ENCODE measurements at places on chromosomes 4 and X. TPM values are rescaled to one million over a fixed set of nuclear protein-coding genes. Genes with fewer than 3 reads are reported as not detected.

Gene CHRDL1
- 18.3 TPM for total RNA-seq

Gene TEX13D
- total RNA-seq: not detected

Gene SH2D1A
- total RNA-seq: 0.54 TPM

Gene SPANXN4
- total RNA-seq: not detected

Gene GRPR
- total RNA-seq: not detected

Gene TMSB15B
- 3.0 TPM for total RNA-seq

Gene RNF4
- 50.1 TPM for total RNA-seq

Gene LRP2BP
- 0.42 TPM for total RNA-seq

Gene ZNF41
- 8.3 TPM for total RNA-seq

GRCh38 chr4:183995570-183995969 lies 90.5 kb downstream of the STOX2 start:
- DNase-seq: no peak

DNA sequence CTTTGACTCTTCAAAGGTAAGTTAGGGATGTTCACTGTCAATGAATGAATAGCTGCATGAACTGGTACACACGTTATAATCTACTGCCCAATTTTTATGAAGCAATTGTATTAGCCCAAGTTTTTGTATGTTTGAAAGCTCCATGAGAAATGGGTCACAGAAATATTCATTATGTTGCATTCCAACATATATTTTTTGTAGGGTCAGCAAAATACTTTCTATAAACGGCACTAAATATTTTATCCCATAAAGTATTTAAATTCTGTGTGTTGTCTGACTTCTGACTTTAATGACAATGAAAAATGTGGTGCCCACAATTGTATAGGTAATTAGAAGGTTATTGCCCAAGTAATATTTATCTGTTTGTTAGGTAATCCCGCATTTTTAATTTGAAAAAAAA lies 466.0 kb downstream of the FAT4 start:
- DNase-seq: no peak

GRCh38 chrX:48761674-48762471 lies at the start of gene GLOD5:
GLOD5 (plus strand) TSS chrX:48761747; CDS start chrX:48761791, 44 bp downstream.
- peak; percentile 75 for DNase-seq

GRCh38 chr4:95358421-95358820 lies 190.4 kb downstream of the UNC5C start:
- DNase-seq: no peak

- DNase-seq: no peak
Observed at GRCh38 chr4:95508421-95508820, 40.4 kb downstream of the UNC5C start.

DNA sequence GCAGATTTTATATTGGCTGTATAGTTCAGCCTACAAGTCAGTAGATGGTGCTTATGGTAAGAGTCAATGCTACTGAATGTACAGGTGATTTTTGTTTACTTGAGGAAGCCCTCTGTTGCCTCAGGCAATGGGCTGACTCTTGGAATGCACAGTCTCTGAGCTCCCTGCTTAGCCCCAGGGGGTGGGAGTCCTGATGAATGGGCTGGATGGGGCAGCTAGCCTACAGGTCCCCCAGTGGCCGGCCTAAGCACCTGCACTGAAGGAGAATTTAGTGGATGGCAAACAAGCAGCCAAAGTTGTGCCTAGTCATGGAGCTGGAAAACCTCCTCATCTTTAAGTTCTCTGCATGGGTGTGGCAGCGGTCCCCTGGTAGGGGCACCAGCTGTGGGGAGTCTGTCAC lies 101.8 kb upstream of the CXorf51B start:
- DNase-seq: no peak

- no peak for DNase-seq
Observed at GRCh38 chrX:149993989-149994388, 55.7 kb upstream of the EOLA2 start.

DNA sequence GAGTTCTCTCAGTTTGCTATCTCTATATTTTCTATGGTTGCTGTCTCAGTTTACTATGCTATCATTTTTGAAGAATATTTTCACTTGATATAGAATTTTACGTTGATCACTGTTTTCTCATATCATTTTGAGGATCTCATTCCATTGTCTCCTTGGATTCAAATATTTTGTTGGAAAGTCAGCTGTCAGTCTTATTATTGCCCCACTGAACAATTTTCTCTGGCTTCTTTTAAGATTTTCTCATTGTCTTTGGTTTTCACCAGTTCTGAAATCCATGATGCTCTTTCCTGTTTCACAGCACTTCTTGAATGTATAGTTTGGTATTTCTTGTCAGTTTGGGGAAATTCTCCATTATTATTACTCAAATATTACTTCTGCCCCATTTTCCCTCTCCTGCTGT lies 81.1 kb downstream of the ENPP6 start:
- DNase-seq: no peak

DNA sequence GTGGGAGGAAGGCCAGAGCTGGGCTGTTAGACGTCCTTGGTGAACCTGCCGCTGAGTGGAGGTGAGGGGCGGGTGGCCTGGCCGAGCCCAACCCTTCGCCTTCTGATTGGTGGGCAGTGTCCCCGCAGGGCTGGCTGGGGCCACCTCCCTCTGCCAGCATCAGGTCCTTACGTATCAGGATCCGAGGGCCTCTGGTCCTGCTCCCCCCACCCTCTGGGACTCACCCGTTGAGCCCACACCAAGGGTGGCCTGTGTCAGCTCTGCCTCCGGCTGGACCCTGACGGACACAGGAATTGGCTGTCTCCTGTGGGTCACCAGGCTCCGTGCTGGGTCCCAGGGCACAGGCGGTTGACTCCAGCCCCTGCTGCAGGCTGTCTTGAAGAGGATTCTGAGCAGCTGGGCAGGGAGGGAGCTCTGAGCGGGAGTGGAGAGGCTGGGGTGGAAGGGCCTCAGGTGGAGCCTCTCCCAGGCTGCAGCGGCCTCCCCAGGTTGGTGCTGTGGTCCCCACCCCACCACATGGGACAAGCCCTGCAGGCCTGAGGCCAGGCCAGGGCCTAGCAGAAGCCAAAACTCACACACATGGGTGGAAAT lies 58.4 kb upstream of the NKX1-1 start:
- no peak for DNase-seq

DNA sequence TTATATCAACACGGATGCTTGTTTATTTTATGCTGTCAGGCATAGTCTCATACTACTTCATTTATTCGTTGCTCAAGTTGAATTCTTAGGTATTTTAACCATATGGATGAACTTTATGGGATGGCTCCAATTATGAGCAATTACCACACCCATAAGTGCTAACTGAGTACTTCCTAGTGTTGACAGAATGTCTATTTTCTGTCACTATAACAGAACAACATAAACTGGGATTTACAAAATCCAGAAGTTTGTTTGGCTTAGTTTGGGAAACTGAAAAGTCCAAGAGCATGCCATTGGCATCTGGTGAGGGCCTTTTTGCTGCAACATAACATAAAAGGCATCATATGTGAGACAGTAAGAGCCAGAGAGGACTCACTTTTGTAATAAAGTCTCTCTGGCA lies 21.0 kb downstream of the SULT1E1 start:
- no peak for DNase-seq

GRCh38 chr4:7804756-7805385 lies 134.8 kb downstream of the AFAP1 start:
- no peak for DNase-seq

GRCh38 chr4:3462790-3463415 lies at the start of gene DOK7:
DOK7 (plus strand) TSS chr4:3463306; CDS start chr4:3463376, 70 bp downstream.
- peak; percentile 50 for DNase-seq

- DNase-seq: no peak
Observed at GRCh38 chr4:183182873-183183725, 84.0 kb downstream of the WWC2 start.

DNA sequence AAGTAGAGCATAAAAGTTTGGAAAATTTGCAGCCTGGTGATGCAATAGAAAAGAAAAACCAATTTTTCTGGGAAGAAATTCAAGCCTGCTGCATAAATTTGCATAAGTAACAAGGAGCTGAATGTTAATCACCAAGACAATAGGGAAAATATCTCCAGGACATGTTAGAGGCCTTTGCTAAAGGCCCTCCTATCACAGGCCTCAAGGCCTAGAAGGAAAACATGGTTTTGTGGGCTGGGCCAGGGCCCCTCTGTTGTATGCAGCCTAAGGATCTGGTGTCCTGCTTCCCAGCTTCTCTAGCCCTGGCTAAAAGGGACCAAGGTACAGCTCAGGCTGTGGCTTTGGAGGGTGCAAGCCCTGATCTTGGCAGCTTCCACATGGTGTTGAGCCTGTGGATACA lies 6.2 kb upstream of the RTL3 start:
- DNase-seq: no peak

DNA sequence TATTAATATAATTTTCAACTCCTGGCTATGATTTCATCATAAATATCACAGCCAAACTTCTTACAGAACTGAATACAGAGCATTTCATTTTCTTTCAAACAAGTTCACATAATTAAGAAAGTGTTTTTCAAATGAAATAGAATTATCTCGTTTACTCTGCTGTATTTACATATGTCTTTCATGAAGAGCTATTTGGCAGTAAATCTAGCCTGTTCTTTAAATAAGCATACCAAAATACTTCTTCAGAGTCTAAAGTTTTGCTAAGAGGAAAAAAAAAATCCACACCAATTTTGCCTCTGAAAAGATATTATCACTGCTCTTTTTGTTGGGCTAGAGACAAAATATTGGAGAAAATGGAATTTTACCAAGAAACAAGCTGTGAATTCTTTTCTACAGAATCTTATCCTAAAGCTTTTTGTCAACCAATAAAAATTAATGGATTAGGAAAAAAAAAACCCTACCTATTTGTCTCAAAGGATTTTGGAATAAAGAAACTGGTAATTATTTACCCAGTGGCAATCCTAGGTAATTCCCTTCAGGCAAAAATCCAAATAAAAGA lies 287.9 kb upstream of the NR3C2 start:
- DNase-seq: no peak

GRCh38 chr4:6469898-6470501 lies 2.4 kb downstream of the PPP2R2C start:
- DNase-seq: peak; percentile 8

DNA sequence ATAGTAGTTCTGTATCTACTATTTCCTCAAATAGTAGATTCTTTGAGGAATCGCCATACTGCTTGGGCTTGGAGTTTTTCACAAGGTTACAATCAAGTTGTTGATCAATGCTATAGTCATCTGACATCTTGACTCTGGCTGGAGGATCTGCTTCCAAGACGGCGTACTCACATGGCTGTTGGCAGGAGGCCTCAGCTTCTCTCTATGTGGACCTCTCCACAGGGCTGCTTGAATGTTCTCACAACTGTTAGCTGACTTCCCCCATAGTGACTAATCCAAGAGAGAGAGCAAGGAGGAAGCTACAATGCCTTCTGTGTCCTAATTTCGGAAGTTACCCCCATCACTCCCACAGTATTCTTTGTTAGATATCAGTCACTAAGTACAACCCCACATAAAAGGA lies 10.3 kb downstream of the EGFL6 start:
- no peak for DNase-seq

DNA sequence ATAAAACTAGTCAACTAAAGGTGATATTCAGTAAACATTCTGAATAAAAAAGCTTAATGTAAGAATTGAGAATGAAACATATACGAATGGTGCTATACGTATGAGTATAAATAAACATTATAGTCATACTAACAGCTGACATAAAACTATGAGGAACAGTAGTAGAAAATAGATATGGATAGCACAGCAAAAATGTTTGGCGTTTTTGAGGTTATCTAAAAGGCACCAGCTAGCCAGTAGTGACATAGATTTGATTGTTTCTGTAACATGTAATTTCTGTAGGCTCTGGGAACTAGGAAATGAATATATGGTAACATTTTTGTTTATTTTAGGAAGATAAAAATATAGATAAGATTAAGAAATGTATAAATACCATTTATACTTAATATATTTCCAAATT lies 69.3 kb downstream of the SNX25 start:
- DNase-seq: no peak

DNA sequence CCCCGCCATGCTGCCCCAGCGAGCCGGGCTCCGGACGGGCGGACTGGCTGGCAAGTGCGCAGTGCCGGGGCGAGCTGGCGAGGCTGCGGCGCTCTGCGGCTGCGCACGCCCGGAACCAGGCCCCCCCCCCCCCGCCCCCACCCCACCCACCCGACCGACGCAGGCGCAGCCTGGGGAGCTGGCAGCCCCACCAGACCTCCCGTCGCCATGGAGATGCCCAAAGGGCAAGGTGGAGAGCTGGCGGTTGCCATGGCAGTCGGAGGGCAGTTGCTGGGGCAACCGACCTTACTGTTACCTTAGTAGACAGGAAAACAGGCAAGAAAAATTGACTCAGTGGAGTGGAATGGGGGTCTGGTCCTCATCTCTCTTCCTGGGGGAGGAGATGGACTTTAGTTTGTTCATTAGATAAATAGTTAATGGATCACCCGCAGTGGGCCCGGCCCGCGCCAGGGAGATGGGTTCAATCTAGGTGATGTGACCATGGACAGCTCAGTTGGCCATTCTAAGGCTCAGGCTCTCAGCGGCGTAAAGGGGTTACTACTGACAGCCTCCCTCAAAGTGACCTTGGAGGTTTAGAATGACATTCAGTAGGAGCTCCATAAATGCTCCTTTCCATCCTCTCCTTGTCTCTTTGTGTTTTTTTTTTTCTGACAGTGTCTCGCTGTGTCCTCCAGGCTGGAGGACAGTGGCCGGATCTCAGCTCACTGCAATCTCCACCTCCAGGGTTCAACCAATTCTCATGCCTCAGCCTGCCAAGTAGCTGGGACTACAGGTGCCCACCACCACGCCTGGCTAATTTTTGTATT lies at the start of gene PCSK1N:
Gene PCSK1N (minus strand): TSS at position 87 of the 806 bp plus-strand sequence. CDS start 78 bp downstream, at position 9.
- DNase-seq: no peak
